ENCODE measurements at places on chromosomes 2 and 18.

- DNase-seq, result peak; percentile 91
These were observed 1.4 kb downstream of the PPM1G start for GRCh38 chr2:27407798-27408491.

GRCh38 chr2:70823249-70823648, 2.9 kb upstream of the CLEC4F start:
- no peak for DNase-seq

DNA sequence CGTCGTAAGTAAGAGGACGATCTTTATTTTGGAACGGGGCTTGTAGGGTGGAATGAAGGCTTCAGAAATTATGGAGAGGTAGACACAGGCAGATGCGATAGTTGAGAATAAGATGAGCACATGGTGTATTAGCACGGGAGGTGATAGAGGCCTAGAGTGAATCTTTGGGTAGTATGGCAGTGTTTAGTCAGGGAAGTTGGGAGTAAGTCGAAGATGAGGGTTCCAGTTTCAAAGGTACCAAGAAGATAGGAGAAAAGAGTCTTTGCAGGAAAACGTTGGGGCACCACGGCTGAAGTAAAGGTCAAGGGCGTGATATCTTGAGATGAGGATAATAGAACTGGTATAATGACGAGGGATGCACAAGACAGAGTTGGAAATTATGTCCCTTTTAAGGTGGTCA, 654 bp downstream of the PIK3C3 start:
- DNase-seq, result no peak

DNA sequence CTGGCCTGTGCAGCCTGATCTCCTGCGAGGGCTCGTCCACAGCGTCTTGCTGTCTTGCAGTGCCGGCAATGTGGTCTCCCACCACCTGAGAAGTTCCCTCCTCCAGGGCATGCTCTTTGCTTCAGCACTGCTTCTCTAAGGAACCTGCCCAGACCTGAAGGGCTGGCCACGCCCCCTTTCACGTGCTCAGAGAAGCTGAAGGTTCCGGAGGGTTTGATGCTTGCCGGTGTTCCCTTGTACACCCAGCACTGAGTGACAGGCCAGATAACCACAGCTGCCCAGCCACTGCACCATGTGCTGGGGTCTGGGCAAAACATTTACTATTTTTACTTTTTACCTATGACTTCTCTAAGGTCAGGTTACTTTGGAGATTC, 1.7 kb upstream of the POLR2D start:
- DNase-seq, result peak; percentile 66

GRCh38 chr2:146801886-146802285, 1042.9 kb upstream of the ACVR2A start:
- no peak for DNase-seq

GRCh38 chr2:107801498-107801897, 25.2 kb upstream of the RGPD4 start:
- DNase-seq, result peak; percentile 72

DNA sequence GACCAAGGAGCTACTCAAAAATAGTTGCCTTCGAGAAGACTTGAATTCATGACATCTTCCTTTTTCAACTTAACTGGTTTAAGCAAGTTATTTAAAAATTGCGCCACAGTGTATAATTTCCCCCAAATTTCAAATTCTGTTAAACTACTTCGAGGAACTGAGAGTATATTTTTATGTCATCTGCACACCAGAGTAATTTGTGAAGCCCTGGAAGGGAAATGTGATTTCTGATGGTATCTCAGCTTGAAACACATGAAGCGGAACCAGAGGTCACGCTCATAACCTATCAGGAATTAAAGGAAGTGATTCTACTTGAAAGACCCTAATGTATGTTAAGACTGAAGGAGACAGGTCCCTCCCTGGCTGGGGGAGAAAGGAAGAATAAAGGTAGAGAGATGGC, 33.9 kb upstream of the DARS1 start:
- no peak for DNase-seq

DNA sequence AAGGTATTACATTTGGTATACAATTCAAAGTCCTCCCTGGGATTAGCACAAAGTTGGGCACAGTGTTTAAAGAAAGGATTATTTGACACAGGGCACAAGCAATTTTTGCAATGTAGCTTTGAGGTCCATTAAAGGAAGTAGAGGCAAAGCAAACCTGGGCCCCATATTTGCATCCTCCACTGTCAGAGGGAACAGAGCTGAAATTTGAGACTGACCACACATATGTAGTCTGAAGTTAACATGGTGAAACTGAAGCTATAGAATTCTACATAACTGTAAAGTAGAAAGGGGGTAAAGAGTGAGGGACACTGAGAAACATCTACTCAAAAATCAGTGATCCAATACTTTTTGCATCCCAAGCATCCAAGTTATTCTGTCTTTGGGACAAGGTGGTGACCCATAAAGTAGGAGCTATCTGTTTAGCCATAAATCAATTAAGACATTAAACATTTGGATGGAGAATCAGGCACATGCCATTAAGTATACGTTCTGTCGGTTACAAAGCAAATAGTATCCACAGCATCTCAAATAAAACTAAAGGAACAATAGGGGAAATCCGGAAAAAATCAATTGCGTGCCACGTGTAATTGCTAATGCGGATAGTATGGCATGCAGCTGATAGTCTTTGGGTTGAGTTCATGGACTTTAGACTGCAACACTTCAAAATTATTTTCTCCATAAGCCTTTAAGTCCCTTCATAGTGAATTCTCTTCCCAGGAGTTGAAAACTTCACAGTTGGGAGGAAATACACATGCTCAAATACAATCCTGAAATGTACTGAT, 72.6 kb downstream of the PLEKHM3 start:
- no peak for DNase-seq

GRCh38 chr18:2256577-2256976, 314.7 kb downstream of the METTL4 start:
- no peak for DNase-seq

DNA sequence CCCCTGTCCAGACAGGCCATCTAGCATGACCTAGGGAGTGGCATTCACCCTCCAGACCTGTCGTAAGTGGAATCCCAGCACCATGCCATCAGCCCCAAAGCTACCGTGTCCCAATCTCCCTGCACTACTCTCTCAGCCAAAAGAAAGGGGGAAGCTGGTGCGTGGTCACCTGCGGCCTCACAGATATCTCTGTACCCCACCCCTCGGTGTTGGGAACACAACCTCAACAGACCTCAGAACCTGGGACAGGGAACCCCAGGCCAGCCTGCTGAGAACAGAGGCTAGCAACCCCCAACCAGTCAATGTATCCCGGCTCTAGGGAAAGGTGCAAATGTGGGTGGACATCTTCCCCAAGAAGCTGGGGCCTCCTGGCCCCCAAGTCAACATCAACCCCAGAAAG, 38.2 kb downstream of the LMAN2L start:
- no peak for DNase-seq

- no peak for DNase-seq
These were observed 247.6 kb downstream of the TNS1 start for GRCh38 chr2:217755027-217755745.

GRCh38 chr2:48444404-48444803, 85.5 kb upstream of the STON1 start:
- no peak for DNase-seq

- DNase-seq, result no peak
These were observed 192.9 kb downstream of the INHBB start for GRCh38 chr2:120538691-120539423.

GRCh38 chr2:135685361-135685760, 56.3 kb upstream of the UBXN4 start:
- DNase-seq, result no peak

DNA sequence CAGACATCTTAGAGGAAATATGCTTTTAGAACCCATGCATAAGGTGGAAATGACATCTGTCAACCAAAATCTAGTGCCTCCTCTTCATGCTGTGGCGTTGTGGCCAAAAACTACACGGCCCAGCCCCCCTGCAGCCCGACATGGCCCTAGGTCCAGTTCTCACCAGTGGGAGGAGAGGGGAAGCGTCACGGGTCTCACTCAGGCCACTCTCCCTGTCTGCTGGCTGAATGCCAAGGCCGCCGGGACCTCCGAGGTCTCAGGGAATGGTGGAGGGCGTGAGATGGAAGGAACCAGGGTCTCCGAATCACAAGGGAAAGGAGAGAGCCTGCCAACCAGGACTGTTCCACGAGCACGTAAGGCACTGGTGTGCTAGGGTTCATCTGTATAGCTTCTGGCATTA, 361.0 kb downstream of the ANAPC1 start:
- no peak for DNase-seq

GRCh38 chr2:68428126-68428525, 39.0 kb downstream of the FBXO48 start:
- no peak for DNase-seq

GRCh38 chr2:149331023-149331400, 625 bp downstream of the LYPD6 start:
- no peak for DNase-seq

GRCh38 chr18:69567813-69568488, 167.3 kb downstream of the DOK6 start:
- no peak for DNase-seq

DNA sequence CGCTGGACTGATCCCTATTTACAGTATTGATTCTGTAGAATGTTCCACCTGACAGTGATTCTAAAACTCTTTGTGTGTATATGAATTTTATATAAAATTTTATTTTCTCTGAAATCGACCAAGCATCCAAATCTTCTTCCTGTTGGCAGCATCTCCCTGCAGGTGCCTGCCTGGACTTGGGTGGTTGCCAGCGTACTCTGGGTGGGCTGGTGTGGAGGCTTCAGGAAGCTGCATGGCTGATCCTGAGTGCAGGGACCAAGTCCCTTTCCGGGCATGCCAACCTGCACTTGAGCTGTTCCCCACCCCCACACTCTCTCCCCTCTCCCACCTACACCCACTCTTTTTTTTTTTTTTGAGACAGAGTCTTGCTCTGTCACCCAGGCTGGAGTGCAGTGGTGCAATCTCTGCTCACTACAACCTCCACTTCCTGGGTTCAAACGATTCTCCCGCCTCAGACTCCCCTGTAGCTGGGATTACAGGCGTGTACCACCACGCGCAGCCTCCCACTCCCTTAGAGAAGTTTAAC, 53.2 kb upstream of the ALKAL2 start:
- peak; percentile 36 for DNase-seq

DNA sequence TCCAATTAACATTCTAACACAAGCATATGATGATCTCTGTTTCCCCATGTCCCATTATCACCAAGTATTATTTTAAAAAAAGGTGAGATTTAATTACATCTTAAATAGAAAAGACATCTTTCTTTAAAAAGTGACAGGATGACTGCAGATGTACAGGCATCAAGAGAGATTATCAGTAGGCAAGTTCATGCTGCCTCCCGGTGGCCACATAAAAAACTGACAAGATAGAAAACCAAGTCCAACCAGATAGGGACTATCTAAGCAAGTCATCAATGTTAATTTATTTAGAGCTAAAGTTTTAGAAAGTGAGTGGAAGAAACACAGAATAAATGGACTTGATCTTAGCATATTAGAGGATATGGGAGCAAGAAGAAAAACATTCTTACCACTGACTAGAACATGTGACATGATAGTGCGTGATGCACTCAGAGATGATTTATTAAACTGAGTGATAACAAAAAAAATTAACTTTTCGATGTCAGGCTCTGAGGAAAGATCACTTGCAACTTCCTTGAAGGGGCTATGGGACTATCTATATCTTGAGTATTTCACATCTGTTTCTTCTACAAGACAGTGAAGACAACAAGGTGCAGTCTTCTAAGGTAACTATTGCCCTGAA, 5.4 kb upstream of the TDRD15 start:
- peak; percentile 55 for DNase-seq

- DNase-seq, result no peak
These were observed 86.8 kb downstream of the FMNL2 start for GRCh38 chr2:152421521-152422370.

DNA sequence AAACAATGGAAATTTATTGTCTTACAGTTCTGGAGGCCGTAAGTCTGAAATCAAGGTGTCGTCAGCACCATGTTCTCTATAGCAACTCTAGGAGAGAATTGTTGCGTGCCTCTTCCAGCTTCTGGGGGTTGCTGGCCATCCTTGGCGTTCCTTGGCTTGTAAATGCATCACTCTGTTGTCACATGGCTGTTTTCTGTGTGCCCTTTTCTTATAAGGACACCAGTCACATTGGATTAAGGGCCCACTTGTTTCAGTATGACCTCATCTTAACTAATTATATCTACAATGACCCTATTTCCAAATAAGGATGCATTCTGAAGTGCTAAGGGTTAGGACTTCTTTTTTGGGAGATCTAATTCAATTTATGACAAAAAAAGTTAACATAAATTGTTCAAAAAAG, 1.4 kb upstream of the PLEK start:
- DNase-seq, result no peak

DNA sequence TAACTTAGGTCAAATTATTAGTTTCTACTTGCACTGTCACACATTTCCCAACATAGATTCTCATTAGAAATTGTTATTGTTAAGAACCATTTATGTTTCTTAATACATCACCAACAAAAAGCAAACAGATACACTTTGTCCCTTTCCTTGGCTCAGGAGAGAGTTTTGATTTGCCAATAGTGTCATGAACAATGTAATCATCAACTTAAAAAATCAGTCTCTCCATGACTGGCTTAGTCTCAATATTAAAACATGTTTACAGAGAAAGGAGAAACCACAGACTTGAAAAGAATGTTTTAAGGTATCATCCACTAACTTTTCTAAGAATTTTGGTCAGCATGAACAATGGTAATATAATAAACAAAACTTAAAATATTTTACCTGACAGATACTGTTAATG, 416.5 kb upstream of the KCNH7 start:
- no peak for DNase-seq

- no peak for DNase-seq
These were observed 43.8 kb upstream of the SLC14A1 start for GRCh38 chr18:45680066-45680690.

DNA sequence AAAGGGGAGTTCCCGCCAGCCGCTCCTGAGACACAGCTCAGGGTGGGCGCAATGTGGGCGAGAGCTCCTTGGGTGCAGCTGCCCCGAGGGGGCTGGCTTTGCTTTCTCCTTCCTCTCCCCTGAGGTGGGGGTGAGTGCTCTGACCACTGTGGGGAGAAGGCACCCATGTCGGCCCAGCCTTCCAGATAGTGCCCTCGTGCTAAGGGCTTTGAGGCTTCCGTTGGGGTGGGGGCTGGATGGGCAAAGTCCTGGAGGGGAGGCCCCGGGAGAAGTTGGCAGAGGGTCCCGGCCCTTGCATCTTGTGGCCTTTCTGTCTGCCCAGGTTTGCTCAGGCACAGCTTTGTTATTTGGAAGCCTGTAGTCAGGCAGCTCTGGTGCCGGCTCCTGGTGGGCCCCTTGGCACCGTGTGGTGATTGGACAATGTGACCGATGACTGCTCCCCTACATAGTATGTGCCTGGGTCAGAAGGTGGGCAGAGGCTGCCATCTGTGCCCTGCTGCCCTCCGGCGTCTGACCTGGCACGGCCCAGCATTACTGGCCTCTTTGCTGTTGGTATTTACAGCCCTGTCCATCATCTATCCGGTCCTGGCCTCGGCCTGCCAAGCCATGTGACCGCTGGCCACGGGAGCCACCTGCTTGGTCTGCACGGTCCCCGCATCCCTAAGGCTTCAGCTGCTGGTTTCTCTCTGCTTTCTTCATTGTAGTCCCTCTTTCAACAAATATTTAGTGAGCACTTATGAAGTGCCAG, 50.8 kb downstream of the TWIST2 start:
- no peak for DNase-seq

DNA sequence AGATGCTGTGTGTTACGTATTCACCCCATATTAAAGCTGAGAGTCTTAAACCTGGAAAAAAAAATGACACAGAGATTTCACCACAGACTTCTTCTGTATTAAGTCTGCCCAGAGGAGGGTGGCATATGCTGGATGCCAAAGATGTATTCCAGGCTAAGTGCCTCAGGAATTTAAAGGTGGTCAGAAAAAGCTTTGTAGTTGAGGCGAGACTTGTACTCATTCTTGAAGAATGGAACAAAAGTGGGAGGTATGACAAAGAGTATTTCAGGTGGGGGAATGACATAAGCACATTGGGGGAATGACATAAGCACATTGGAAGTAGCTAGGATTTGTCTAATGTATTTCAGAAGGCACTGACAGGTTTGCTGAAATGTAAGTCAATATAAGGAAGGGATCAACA, 98.6 kb downstream of the BABAM2 start:
- DNase-seq, result no peak

Measured in NCI-H2171 treated with DMSO at 0.1 percent for 48 hours (cell line).